ENCODE measurements at places on chromosomes 6 and 20.

DNA sequence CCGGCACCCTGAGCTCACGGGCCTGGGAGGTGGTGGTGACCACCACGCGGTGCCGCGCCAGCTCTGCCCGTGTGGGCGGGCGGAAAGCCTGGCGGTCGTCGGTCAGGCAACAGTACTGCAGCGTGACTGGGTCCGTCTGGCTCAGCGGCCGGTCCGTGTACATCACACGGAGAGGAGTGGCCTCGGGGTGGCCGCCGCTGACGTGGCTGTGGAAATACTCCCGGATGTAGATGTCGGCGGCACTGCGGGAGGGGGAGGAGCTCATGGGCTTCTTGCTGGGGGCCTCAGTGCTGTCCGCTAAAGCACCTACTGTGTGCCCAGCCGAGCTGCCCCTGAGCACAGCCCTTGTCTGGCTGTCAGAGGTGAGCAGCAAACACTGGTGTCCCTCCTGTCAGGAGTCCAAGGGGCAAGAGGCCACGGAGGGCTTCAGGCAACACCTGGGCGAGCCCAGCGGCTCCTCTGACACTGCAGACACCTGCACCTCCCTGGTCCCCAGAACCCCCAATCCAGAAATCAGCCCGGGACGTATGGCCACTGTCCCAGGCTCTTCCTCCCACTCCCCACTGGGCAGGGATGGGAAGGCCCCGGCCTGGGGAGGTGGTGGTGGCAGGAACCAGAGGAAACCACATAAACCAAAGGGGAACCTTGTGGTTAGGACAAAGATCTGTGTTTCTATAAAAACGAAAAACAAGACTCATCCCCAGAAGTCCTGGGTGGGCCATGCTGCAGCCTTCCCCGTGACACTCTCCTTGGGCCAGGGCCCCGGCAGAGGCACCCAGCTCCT is 6.5 kb downstream of the HELZ2 start:
- peak; percentile 80 for DNase-seq

DNA sequence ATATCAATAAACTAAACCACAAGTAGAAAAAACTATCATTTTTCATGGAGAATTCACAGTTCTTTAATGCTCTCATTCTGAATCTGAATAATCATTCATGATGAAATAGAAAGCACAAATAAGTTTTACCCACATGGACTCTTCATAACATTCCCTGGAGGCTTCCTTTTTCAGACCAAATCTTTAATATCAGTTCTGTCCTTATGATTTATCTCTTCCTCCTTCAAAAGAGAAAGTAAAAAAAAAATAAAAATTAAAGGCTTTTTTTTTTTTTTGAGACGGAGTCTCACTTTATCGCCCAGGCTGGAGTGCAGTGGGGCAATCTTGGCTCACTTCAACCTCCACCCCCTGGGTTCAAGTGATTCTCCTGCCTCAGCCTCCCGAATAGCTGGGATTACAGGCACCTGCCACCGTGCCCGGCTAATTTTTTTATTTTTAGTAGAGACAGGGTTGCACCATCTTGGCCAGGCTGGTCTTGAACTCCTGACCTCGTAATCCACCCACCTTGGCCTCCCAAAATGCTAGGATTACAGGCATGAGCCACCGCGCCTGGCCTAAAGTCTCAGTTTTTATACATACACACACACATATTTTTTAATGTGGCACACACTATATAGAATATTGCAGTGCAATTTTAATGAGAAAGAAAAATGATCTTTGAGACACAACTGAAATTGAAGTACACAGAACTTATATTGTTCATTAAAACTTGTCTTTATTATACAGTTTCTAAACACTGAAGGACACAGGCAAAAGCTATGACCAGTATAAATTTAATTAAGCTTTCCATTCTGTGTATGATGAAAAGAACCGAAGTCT is 31.9 kb upstream of the ZNF217 start:
- DNase-seq, result no peak

DNA sequence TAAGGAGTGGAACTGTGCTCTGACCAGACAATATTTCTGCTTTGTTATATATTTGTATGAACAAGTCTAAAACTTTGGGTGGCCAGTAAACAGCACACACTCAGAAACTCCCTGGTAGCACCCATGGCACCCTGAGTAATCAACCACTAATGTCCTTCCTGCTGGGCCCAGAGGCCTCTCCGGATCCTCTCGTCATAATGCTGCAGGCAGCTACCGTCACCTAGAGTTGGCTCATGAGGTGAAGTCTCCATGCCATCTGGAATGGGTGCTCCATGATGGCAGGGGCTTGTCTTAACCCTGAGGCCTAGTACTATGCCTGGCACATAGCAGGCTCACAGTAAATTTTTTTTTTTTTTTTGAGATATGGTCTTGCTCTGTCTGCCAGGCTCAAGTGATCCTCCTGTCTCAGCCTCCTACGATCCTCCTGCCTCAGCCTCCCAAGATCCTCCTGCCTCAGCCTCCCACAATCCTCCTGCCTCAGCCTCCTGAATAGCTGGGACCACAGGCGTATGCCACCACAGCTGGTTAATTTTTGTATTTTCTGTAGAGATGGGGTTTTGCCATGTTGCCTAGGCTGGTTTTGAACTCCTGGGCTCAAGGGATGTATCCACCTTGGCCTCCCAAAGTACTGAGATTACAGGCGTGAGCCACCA is 3.0 kb upstream of the SDCBP2 start:
- DNase-seq, result no peak

DNA sequence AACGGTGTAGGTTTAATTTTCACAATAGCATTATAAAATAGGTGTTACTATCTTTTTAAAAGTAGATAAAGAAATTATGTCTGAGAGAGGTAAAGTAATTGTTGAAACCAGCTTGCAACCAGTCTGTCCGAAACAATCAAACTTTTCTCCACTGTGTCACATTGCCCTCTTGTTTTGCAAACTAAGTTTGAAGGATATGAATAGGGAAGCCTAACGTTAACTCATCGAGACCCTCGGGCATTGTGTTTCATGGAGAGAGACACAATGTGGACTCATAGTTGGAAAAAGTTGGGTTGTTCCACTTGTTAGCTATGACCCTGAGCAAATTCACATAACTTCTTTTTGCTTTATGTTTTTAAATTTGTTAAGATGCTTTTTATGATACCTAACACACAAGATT is 254.4 kb upstream of the IMPG1 start:
- no peak for DNase-seq

DNA sequence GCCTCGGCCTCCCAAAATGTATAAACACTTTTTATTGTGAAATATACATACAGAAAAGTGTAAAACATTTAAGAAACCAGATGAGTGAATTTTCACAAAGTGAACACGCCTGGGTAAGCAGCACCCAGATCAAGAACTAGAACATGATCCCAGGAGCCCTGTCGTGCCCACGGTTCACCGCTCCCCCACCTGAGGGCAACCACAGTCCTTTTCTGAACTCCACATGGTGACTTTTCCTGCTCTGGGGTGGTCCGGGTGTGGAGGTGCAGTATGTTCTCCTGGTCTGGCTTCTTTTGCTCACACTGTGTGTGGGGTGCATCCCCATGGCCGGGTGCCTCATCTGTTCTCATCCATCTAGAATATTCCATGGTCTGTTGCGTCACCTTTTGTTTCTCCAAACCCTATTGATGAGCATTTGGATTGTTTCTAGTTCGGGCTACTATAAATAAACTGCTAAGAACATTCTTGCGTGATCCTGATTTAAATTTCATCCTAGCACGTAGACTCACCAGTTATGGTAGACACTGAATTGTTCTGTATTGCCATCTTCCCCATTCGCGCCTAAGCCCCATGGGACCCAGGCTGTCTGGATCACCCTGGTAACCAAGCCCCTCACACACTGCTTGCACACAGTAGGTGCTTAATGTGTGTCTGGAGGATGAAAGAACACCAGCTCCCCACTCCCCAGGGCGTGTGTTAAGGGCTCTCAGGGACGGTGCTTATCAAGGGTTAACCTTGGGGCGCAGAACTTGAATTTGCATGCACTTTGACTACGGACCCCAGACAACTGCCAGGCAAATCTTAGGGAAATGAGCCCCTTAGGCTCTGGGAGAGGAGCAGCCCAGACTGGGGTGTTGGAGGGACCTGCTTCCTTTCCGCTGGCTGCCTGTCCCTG is 56.2 kb downstream of the CTCFL start:
- DNase-seq, result no peak

Data from HL-60 (cell line).